ENCODE measurements at places on chromosomes 5 and 9.

DNA sequence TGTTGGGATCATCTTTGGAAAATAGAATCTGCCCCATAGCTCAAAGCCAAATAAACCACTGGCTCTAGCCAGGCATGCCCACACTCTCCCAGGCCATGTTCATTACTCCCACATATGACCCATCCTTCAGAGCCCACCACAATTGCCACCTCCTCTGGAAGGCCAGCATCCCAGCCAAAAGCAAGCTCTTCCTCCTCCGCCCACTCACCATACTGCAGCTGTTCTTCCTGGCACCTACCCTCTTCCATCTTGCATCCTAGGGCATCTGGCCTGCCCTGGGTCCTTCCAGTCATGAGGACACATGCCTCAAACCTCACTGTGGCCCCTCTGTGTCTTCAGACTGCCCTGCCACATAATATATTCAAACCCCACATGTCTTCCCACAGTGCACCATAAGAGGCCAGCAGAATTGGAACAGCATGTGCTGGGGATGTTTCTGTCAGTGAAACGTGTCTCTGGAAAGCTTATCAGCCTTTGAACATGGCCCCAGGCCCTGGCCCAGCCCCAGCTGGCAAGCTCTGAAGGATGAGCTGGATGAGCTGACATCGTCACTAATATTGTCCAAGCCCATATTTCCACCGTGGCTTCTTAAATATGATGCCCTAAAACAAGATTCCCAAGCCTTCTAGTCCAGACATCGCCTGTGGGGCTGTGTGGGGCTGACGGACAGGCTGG, 230.8 kb downstream of the AGTPBP1 start:
- DNase-seq = no peak

- DNase-seq = no peak
These were observed 136.3 kb downstream of the MED27 start for GRCh38 chr9:131943351-131943841.

DNA sequence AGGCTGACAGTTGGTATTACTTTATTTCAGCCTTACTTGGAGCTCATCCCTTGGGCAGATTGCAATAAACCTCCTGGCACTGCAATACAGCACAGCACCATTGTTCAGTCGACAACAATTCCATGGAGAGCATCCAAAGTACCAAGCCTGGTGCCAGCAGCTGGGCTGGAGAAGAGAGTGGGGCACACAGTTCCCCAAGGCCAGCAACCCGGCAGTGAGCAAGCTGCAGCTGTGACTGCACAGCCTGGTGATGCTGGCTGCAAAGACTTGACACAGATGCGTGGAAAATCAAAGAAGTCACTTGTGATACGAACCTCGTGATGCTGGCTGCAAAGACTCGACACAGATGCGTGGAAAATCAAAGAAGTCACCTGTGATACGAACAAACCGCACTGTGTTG, 125.4 kb downstream of the ATPSCKMT start:
- peak; percentile 36 for DNase-seq

GRCh38 chr5:155293605-155294178, 280.1 kb downstream of the KIF4B start:
- DNase-seq = no peak

- DNase-seq = no peak
These were observed 34.7 kb downstream of the PSIP1 start for GRCh38 chr9:15475923-15476536.

DNA sequence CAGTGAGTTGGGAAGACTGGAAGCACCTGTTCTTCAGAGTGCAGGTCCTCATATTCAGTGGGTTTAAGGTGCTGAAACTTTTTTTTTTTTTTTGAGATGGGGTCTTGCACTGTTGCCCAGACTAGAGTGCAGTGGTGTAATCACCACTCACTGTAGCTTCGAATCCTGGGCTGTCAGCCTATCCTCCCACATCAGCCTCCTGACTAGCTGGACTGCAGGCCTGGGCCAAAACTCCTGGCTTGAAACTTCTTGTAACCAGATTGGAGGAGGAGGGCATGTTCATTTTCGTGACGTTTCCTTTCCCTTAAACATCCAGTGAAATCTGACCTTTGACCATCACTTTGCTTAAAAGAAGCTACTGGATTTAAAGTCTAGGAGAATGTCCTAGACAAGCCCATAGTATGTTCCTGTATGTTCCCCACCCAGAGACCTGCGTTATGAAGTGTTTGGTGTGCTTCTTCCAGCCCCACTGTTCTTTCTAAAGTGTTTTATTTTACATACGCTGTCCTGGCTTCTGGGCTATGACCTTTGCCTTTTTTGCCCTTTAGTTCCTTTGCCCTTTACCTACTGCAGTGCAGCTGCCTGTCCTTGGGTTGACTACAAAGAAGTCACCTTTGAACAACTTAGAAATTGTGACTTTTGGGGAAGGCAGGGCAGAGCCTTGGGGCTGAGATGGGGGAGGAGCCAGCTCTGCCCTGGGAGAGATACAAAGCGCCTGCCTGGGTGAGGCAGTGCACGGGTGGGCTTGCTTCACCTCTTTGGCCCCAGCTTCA, 18.4 kb downstream of the TENT4A start:
- DNase-seq = peak; percentile 50

GRCh38 chr5:135944967-135945560, 9.7 kb downstream of the LECT2 start:
- DNase-seq = peak; percentile 88

GRCh38 chr9:131008909-131009618, at the start of gene LAMC3:
LAMC3 (plus strand) TSS chr9:131009174; CDS start chr9:131009215, 41 bp downstream.
- DNase-seq = peak; percentile 60

GRCh38 chr5:142521706-142522105, 164.2 kb downstream of the FGF1 start:
- no peak for DNase-seq

- no peak for DNase-seq
These were observed 42.7 kb downstream of the LRRC70 start for GRCh38 chr5:62621280-62621679.

DNA sequence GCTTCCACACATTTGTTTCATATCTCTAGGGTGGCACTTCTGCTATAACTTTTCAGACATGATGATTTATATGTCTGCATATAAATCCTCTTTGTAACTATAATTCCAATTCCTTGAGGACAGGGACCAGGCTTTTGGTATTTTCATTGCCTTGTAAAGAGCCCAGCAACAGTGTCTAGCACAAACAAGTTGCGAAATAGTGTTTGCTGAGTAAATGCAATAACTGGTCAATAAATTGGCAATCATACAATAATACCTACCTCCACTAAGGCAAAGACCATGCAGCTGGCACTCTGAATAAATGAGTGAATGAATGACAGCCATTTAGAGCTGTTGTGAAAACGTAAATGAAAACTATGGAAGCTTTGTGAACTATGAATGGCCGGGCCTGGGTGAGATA, 564.0 kb upstream of the ZNF462 start:
- no peak for DNase-seq

- DNase-seq = peak; percentile 83
These were observed 28.7 kb downstream of the ANXA1 start for GRCh38 chr9:73180403-73180802.

DNA sequence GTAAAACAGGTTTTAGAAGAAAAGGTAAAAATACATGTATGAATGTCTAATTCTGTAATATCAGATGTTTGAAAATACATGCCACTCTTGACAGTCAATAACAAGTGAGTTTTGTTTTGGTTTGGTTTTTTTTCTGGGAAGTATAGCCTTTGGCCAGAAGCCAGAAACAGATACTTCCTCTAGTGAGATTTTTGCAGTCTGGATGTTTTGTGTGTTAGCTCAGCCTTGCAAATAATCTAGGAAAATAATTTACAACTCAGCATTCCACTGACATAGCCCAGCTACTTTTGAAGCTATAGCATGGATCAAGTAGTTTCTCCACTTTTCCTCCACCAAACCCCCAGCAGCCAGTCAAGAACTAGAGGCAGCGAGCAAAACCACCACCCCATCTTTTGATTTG, 56.7 kb downstream of the SLC1A1 start:
- DNase-seq = peak; percentile 60

DNA sequence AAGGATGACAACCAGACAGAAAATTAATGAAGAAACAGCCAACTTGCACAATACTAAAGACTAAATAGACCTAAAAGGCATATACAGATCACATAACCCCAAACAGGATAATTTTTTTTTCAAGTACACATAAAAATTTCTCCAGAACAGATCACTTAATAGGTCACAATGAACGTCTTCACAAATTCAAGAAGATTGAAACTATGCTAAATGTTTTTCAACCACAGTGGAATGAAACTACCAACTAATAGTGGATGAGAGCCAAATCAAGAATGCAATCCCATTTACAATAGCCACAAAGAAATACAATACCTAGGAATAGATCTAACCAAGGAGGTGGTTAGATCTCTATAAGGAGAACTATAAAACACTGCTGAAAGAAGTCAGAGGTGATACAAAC, 145.8 kb downstream of the TMEM232 start:
- DNase-seq = no peak

DNA sequence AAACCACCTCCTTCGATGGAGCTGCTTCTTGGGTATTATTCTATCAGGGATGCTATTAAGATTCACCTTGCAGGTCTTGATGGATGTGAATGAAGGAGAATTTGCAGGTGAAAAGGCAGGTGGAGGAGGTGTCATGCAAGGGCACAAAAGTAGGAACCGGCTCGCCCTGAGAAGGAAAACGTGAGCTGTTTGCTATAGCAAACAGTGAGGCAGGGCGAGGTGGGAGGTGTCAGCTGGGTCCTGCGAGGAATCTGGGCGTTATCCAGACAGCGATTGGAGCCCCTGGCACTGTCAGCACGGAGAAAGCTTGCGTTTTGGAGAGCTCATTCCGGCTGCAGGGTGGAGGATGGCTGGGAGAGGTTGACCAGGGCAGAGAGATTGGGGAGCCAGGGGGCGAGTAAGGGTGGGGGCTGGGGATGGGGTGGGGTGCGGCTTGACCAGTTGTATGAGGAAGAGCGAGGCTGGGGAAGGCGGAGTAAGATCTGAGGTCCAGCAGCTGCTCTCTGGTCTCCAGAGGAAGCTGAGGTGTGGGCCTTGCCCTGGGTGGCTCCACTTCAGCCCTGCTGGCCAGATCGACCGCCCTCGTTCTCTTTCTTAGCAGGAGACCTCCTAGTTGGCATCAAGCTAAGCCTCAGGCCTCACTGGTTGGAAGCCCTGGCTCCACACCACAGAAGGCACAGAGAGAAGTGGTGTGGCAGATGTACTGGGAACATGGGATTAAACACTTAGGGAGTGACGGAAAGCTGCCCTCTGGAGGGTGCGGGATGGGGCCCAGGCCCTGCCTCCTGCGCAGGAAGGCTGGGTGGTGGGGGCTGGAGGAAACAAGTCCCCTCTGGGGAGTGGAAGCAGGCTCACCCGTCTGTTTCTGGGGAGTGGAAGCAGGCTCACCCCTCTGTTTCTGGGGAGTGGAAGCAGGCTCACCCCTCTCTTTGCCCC, 54.7 kb upstream of the NEURL1B start:
- DNase-seq = no peak

GRCh38 chr5:53302529-53302928, 177.9 kb upstream of the FST start:
- DNase-seq = peak; percentile 54

- peak; percentile 14 for DNase-seq
These were observed 56.8 kb downstream of the PTPN3 start for GRCh38 chr9:109441296-109441695.

DNA sequence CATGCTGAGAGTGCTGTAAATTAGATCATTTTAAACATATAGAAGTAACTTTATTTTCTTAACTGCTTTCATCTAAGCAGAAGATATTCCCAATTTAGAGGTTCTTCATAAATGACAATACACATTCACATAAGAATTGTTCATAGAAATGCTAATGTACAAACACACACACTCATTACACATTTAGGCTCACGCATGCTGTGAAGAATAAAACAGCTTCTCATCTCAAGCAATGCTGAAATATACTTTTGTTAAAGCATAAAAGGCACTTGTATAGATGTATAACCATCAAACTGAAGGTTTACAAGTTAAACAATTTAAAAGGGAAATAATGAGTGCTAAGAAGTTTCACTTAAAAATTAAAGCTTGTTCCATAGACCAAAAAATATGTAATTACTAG, 18.1 kb upstream of the FTMT start:
- DNase-seq = no peak

Measured in GM23248 (cell line).